ENCODE measurements at places on chromosomes 6 and 20. TPM values are rescaled to one million over a fixed set of nuclear protein-coding genes. Genes with fewer than 3 reads are reported as not detected.

- no peak for DNase-seq
Measured at GRCh38 chr20:13022401-13023155, 13.8 kb downstream of the SPTLC3 start.

The DEFB126 gene
- polyA plus RNA-seq: not detected

The ENTPD6 gene
- polyA plus RNA-seq: 86.9 TPM

DNA sequence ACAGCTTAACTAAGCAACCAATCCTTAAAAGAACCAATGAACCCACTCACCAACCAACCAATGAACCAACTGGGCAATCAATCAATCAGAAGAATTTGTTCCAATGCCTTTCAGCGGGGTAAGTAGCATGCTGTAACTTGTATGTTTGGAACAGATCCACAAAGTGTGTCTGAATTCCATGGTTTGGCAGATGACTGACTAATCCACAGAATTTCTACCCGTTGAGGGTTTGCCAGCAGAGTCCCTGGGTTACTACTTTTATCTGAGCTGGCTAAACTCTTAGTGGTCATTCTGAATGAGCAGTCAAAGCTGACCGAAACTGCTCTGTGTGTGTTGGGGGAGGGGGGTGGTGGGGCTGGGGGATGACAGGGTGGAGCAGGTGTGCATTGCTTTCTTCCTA lies 125.0 kb upstream of the JAG1 start:
- no peak for DNase-seq

GRCh38 chr6:26214803-26215584 lies 127.8 kb downstream of the HFE start:
- DNase-seq: no peak

- no peak for DNase-seq
Measured at GRCh38 chr6:161838306-161839035, 564.6 kb upstream of the AGPAT4 start.

DNA sequence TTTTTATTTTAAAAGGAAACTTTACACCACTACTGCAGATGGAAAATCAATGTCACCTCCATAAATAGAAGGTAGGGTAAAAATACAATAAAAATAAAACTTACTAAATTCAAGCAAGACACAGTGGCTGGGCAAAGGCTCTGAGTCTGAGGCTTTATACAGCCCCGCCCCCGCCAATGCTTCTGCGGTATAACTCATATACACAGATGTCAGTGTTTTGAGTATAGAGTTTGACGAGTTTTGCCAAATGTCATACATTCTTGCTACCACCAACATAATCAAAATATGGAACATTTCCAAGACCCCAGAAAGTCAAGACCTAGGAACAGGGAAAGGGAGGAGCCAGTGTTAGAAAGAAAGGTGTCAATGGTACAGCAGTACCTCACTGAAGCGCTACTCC lies 12.8 kb downstream of the NFATC2 start:
- DNase-seq: no peak

- no peak for DNase-seq
Measured at GRCh38 chr20:59788811-59789397, 144.5 kb downstream of the SYCP2 start.

DNA sequence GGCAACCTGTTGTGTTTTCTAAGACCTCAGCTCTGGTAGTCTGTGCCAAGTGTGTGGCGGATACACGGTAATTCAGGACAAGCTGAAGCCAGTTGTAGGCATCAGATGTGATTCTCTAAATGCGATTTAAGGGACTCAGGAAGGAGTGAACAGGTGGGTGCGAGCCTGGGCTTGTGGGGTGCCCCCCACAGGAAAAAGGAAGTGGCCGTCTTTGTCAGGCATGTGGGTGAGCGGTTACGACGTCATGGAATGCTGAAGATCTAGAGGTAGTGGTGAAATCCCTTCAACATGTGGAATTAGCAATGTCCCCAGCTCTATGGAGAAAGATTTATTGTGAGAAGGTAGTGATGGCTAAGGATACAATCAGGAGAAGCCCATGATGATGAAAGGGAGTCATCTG lies 95.1 kb upstream of the EXOC2 start:
- no peak for DNase-seq

The CGA gene
- polyA plus RNA-seq: not detected

The NKAIN4 gene
- polyA plus RNA-seq: 9.7 TPM

The WFDC12 gene
- polyA plus RNA-seq: not detected

The IYD gene
- not detected for polyA plus RNA-seq
